Stimulated activated CD8-positive, alpha-beta memory T cell treated with anti-CD3 and anti-CD28 coated beads, Interleukin-4, amount 100 ng/mL, for 4 hours (primary cell): ENCODE measurements at places on chromosomes 3 and 15.

DNA sequence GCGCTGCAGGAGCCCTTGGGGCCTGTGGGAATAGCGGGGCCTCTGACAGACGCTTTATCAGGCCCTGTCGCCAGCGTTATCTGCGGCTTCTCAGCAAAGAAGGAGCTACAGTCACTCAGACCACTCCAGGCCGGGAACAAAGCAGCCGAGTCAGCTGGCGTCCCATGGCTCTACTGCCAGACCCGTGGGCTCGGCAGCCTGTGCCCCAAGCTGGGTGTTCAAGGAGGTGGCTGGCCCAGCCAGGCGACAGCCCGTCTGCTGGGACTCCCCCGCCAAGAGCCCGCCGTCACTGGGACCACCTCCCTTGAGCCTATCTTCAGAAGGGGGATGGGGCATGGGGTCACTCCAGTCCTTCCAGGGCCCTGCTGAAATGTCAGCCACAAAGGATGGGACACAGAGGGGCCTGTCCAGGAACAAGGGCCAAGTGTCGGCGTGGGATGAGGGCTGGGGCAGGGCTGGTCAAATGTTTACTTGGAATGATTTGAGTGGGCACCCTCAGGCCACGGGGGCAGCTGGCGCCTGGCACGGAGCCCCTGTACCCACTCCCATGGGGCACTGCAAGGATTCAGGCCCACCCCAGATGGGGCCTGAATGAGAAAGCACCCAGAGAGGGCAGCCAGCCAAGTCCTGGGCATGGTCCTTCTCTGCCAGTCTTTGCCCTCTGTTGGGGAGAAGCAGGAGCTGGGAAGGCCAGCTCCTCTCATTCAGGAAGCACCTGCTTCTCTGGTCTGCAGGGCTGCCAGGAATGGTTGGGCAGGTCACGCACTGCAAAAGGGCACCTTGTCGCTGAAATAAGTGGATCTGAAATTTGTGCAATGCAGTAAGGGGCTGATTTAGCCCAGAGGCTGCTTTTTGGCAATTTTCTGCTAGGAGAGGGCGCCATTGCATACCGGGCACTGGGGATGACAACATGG is 148.3 kb downstream of the SMAD6 start:
- DNase-seq: no peak

DNA sequence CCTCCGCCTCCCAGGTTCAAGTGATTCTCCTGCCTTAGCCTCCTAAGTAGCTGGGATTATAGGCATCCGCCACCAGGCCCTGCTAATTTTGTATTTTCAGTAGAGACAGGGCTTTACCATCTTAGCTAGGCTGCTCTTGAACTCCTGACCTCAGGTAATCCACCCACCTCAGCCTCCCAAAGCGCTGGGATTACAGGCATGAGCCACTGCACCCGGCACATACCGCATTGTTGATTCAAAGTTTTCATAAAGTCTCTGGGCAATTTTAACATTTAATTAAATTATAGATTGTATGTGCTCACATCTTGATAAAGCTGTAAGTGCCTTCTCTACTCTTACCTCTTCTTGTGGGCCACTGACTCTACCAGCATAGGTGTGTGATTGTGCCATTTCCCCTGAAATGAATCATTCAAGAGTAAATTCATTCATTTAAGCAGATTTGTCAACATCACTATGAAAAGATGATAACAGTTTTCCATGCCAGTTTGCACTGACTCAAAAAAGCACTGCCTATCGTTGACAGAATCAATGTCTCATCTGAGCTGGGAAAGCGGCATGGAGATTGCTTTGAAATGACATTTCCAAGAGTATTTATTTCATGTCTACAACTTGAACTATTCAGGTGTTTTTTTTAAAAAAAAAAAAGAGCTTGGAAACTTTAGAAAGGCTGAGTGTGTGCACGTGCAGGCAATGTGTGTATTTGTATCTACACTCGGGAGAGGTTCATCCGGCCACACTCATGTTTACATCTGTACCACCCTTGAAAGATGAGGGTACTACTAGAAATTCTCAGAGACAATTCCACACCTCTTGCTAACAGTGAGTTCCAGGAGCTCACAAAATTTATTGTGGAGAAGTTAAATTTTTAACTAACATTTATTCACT is 3.5 kb downstream of the BCL2A1 start:
- no peak for DNase-seq

GRCh38 chr15:85531083-85531482 is 150.7 kb downstream of the AKAP13 start:
- DNase-seq: no peak

DNA sequence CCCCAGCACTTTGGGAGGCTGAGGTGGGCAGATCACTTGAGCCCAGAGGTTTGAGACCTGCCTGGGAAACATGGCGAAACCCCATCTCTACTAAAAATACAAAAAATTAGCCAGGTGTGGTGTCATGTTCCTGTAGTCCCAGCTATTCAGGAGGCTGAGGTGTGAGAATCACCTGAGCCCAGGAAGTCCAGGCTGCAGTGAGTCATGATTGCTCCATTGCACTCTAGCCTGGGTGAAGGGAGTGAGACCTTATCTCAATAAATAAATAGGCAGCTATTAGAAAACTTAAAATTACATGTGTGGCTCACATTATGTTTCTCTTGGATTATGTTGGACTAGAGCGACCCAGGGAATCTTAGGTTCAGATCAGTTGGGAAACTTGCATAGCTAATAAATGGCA is 69.7 kb downstream of the RPLP1 start:
- no peak for DNase-seq

DNA sequence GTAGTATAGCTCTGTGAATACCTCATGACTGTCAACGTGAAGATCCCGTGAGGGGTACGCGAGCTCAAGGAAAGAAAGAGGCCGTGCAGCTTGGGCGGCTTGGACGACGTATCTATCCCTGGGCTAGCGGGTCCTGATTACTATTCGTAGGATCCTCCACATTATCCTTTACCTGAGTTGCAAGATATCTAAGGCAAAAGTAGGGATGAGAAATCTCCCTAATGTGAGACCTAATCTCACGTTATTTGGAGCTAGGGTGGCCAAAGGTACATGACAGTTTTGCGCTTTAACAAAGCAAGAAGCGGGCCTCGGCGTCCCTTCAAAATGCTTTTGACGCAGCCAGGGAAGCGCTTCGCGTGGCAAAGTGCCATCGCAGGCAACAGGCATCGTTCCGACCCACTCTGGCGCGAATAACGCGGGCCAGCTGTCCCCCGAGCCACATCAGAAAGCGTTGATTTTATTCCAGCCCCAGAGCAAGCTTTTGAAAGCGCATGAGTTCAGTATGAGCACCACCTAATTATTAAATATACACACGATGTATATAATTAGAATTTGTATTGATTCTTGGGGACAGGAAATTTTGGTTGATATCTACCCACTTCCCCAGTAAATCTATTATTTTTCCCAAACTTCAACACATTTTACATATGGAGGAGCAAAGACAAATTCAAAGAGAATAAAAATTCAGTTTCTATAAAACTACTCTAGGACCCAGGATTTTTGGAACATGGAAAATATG is 2.5 kb upstream of the EOMES start:
- DNase-seq: no peak

GRCh38 chr3:181278468-181279238 is 289.1 kb upstream of the DNAJC19 start:
- DNase-seq: no peak

DNA sequence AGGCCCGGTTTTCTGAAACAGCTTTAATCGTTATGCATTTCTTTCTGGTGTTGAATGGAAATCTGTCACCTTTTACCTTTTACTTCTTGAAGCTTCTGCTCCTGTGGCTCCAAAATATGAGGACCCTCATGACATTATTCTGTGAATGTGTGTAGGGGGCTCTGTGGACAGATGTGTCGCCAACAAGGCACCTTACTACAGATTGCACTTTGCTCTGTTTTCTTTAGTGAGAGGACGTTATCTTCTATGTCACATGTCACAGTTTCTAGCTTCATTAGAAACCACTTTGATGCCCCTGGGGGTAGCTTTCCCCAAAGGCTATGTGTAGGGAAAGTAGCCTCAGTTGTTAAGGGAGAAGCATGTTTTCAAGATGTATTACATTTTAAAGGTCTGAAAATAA is 195.6 kb downstream of the ZNF621 start:
- no peak for DNase-seq

DNA sequence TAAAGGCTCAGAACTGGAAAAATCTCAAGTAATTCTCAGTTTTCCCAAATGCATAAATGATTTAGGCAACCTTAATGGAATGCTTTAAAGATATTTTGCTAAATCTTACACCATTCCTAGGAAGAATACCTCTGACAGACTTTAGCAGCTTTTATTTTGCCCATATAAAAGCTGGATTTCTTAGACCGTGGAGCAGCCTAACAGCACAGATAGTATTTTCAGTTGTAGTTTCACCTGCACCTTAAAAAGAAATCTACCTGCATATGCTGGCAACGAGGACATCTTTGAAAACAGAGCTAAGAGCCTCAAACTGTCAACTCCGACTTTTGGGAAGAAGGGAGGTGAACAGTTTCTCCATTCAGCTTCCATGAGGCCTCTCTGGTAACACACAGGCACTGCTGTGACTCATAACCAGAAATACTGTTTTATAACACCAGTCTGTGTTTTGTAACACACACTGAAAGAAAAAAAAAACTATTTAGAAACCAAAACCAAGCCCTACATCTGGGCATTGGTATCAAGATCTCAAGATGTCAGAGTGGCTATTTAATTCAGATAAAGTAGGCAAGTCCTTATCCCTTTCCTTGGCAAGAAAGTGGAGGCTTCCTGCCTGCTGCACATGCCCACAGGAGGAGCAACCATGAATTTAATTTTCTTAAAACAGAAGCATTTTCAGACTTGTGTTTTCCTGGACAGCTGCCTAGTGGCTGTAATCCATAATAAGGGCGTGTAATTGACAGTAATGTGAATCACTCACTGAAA is 181.5 kb upstream of the ICE2 start:
- no peak for DNase-seq

GRCh38 chr15:65329288-65329983 is 25.0 kb downstream of the RNU5B-1 start:
- DNase-seq: no peak

GRCh38 chr3:43048470-43048869 is 57.4 kb downstream of the POMGNT2 start:
- DNase-seq: no peak

GRCh38 chr3:20078194-20078714 is 38.0 kb downstream of the KAT2B start:
- DNase-seq: no peak

DNA sequence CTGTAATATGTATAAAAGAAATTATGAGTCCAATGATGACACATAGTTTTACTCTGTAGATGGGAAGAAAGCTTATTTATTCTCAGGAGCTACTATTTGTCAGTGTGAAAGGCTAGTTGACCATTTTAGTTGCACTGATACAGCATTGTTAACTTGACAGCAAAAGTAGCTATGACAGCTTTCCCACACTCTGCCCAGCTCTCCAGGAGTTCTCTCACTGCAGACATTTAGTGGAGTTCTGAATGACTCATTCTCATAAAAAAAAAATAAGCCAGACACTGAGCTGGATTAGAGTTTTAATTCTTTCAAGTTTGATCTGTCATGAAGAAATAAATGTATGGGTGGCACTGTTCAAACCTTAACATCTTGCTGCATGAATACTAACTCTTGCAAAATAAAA is 77.2 kb upstream of the CFAP20DC start:
- DNase-seq: no peak

DNA sequence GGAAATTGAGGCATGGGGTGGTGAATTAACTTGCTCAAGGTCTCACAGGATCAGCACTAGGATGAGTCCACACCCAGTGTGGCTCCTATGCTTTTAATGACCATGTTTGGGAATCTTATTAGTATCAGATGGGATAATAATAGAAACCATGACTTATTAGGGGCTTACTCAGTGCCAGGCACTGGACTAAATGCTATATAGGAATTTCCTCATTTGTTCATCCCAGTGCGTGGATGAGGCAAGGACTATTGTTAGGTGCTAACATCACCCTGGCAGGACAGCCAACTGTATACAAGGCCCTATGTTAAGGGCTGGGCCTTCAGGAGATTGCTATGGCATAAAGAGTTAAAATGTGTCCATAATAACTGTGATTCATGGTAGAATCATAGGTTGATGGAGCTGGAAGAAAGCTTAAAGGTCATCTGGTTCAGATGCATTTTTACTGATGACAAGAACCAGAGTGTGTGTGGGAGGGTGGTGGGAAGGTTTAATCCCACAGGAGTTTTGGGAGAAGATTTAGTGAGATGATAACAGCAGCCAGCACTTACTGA is 4.7 kb upstream of the FEM1B start:
- DNase-seq: no peak

DNA sequence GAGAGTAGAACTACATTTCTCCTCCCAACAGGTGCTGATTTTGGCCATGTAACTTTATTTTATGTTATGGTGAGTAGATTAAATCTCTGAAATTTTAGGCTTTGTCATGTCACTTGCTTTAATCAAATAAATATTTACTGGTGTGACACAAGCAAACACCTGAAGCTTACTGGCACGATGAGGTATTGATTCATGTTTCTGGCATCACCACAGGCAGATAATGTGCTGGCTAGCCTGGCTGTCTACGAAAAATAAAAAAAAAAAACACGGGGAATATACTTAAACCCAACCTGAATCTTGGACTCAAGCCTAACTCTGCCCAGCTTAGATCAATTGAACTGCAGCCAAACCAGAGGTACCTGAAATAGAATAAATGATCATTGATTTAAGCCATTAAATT is 65.6 kb upstream of the CADM2 start:
- DNase-seq: no peak

DNA sequence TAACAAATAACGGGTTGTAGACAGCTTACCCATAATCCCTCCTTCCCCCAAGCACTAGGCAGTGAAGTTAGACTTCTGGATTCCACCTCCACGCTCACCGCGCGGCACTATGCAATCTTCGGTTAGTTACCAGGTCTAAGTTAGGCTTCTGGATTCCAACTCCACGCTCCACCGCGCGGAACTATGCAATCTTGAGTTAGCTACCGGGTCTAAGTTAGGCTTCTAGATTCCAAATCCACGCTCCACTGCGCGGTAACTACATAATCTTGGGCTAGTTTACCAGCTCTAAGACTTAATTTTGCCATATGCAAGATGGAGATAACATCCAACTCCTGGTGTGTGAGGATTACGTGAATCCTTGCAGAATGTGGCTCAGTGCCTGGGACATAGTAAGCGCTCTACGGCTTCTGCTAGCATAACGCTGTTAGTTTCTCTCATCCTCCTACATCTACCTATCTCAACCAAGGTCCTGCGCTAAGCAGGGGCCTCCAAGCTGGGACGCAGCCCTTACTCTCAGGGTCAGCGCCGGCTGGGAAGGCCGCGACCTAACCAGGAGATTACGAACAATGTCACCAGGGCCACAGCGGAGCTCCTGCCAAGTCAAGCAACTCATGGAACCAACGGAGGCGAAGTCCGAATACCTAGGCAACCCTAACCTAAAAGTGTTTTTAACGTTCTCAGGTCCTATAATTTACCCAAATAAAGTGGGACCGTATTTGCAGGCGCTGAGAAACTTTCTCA is 497 bp upstream of the RPLP1 start:
- no peak for DNase-seq

DNA sequence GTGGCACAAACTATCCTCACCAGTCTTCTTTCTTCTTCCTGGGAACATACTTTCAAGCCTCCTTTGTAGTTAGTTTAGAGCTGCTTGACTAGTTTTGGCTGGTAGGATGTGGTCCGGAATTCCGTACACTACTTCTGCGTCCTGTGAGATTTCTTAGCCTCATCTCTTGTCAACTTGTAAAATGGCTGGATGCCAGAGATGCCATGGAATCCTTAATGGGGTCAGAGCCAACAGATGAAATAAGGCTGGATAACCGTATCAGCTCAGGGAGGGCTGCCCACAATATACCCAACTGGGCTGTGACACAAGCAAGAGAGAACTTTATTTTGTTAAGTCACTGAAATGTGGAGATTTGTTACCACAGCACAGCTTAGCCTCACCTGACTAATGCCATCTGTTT is 466.9 kb upstream of the MDFIC2 start:
- no peak for DNase-seq
